ENCODE measurements at places on chromosomes 11 and 22.

DNA sequence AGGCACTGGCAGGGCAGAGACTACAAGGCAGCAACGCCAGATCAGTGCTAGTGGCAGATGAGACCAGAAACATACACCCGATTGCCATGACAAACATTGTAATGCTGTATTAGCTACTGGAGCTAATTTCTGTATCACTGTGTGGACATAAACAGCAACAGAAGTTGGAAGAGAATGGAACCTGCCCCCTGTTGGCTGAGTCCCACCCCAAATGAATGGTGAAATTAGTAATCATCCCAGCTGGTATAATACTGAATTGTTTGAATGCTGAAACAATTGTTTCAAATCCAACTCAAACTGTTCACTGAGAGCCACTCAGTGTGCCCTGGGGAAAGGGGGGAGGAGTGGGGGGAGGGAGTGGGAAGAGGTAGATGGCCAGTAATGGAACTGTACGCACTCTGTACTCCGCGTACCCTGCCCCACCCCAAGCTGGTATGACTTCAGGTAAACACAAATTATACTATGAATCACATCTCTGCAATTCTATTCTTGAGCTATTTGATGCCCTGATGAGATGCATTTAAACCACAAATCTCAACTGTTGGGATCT is 11.2 kb upstream of the BIRC3 start:
- no peak for DNase-seq

DNA sequence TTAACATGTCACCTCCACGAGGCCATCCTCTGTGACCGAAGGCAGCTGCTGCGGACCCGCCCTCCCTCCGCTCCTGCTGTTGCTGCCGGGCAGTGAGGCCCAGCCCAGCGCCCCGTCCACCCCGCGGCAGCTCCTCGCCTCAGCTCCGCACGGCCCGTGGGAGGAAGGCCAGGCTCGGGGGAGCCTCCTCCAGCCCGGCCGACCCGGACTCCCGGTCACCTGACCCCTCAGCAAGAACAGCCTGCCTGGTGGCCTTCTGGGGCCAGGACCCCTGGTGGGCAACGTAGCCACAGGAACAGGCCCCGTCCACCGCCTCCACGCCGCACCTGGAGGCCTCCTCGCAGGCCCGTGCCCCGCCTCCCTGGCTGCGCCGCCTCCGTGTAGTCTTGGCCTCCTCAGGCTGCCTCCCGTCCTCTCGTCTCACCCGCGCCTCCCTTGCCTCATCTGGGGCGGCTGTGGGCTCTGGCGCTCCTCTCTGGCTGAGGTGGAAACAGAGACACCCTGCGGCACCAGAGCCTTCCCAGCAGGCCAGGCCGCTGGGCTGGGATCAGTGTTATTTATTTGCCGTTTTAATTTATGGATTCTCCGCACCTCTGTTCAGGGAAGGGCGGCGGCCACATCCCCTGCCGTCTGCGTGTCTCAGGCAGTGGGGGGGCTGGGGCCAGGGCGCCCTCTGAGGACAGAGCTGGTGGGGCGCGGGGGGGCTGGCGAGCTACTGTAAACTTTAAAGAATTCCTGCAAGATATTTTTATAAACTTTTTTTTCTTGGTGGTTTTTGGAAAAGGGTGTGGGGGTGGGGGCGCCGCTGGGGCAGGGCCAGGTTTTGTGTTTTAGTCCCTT is 25.4 kb downstream of the MOB2 start:
- DNase-seq = no peak

- no peak for DNase-seq
Measured at GRCh38 chr22:40552070-40552469, 84.4 kb downstream of the MRTFA start.

- peak; percentile 89 for DNase-seq
Measured at GRCh38 chr11:75142714-75143419, 8.0 kb upstream of the SLCO2B1 start.

DNA sequence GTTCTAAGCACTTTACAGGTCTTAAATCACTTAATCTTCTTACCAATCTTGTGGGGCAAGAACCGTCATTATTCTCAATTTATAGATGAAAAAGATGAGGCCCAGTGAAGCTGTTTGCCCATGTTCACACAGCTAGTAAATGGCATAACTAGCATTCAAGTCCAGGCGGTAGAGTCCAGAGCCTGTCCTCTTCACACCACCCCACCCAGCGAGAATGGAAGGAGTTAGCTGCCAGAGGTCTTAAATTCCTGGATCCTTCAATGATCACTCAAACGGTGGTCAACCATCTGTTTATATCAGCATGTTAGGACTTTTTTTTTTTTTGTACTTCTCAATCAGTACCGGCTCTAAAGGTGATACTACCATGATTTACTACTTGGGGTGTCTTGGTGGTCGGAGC is 43.3 kb downstream of the PARVA start:
- no peak for DNase-seq

Data from activated effector memory CD4-positive, alpha-beta T cell treated with anti-CD3 and anti-CD28 coated beads, Interleukin-2, amount 50 U/mL, for 16 hours (primary cell).